ENCODE measurements at places on chromosomes 2 and 18.
A peak's percentile ranks its signal among the peaks of the same experiment; 100 is the strongest.

- no peak for DNase-seq
Measured at GRCh38 chr2:1603521-1603920, 140.8 kb downstream of the PXDN start.

DNA sequence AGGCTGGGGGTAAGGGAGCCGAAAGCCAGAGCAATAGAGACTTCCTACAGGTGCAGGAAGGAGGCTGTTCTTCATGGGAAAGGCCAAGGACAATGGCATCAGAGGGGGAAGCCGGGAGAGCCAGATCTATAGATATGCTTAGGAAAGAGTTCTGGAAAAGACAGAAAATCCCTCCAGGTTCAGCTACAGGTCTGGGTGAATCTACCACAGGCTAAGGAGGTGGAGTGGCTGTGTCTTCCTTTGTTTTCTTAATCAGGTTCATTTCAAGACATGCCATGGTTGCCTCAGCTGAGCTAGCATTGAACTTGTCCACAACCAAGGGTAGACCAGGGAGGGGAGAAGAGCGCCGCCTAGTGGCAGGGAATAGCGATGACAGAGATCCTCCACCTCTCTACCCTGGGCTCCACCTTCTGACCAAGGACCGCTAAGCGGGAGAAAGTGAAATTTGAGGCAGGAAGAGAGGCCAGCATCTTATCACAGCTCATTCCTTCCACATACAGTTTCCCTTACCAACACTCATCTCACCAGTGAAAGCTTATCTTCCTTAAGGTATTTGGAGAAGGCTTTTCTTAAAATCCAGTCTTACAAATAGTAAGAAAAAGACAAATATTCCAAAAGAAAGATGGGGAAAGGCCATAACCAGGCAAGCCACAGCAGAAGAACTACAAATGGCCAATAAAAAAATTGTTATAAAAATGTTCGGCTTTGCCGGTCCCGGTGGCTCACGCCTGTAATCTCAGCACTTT lies 74.2 kb downstream of the VIT start:
- no peak for DNase-seq

- no peak for DNase-seq
Measured at GRCh38 chr2:45978302-45978859, 318.8 kb upstream of the EPAS1 start.

GRCh38 chr18:44609181-44609941 lies 71.3 kb upstream of the SETBP1 start:
- no peak for DNase-seq

- DNase-seq = no peak
Measured at GRCh38 chr2:25169073-25169470, 692 bp upstream of the POMC start.

DNA sequence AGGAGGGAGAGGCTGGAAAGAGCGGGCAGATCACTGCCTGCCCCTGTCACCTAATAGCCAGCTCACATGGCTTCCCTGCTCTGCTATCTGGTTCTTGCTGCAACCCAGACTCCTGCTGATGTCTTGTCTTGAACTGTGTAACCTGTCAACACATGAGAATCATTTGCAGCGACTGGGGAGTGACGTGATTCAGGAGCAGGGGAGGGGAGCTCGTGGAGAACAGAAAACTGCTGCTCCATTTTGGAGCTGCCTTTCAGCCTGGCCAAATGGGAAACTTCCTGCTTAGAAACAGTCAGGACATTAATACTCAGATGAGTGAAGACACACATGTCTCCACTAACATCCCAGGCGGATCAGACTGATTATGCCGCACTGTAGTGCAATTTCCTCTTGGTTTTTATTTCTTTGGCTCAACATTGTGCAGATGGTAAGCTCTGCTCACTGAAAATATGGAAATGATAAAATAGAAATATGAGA lies 38.1 kb downstream of the RPL37A start:
- DNase-seq = no peak

DNA sequence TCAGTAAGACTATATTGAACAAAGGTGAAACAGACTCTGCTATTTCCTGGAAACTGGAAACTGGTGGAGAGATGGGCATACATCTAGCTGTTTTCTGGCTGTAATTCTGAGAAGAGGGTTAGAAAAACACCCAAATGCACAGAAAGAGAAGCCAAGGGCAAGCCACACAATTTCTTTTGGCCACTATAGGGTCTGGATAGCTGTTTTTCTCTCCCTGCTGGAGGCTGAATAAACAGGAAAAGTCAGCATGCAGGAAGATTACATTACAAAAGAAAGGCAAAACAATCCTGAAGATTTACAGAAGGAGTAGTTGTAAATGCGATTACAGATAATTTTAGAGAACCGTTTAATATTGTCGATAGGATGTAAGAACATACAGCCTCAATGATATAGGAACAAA lies 186.2 kb upstream of the REG3G start:
- no peak for DNase-seq

- DNase-seq = no peak
Measured at GRCh38 chr18:10190564-10190963, 263.9 kb upstream of the APCDD1 start.

GRCh38 chr2:186968277-186968676 lies 119.3 kb upstream of the ZSWIM2 start:
- DNase-seq = no peak

GRCh38 chr2:5759949-5760348 lies 67.8 kb downstream of the SOX11 start:
- no peak for DNase-seq

DNA sequence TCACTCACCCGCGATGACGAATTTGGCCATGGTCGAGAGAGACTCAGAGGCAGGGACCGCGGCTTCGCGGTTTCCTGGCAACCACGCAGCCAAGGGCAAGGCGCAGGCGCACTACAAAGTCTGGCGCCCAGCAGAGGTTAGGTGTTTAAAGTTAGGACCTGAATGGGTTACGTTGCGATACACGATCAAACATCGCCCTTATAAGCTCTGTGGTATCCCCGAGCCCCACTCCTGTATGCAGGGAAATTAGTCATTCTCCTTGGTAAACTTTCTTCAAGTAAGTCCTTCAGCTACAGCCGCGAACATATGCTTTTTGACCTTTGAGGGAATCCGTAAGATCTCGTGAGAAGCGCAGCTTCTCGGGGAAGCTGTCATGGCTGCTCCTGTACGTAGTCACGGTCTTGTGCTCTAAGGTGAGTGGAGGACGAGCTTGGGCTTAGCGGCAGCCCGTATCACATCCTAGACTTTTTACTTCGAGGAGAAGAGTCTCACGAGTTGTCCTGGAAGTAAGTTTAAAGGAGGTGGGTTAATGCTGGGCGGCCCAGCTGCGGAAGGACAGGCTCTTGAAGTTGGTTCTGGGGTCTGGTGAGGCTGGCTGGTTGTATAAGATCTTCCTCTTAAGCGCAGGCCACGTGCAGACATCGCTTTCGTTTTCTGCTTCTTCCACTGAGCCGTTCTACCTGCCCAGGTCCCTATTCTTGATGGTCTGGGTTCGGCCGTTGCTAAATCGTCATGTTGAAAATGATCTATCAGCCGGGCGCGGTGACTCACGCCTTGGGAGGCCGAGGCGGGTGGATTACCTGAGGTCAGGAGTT lies at the start of the genes FASTKD2 and MDH1B:
Gene FASTKD2, plus strand, starts transcription at position 365 of the 815 bp plus-strand sequence. CDS start 1,088 bp downstream, outside the sequence.
Gene MDH1B, minus strand, starts transcription at position 87 of the 815 bp plus-strand sequence. Its CDS starts 57 bp downstream, at position 30.
- DNase-seq = peak; percentile 76

DNA sequence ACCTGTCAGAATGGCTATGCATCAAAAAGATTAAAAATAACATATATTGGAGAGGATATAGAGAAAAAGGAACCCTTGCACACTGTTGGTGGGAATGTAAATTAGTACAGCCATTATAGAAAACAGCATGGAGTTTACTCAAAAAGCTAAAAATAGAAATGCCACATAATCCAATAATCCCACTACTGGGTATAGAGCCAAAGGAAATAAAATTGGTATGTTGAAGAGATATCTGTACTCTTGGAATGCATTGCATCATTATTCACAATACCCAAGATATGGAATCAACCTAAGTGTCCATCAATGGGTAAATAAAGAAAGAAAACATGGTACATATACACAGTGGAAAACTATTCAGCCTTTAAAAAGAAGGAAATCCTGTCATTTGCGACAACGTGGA lies 77.2 kb downstream of the C1D start:
- DNase-seq = no peak

DNA sequence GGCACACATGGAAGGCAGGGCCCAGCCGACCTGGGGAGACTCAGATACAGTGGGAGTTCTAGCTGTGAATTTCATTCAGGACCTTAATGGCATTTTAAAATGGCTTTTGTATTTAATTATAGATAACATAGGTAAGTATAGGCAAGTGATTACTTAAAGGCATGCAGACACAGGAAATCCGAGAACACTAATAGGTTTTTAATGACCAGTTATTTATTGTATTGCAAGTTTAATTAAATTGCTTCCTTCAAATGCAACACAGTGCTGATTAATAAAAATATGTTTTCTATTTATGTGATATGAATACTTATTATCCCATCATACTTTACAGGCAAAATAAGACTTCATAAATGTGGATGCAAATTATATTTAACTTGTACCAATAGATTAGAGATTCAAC lies 19.7 kb upstream of the SH3RF3 start:
- no peak for DNase-seq

DNA sequence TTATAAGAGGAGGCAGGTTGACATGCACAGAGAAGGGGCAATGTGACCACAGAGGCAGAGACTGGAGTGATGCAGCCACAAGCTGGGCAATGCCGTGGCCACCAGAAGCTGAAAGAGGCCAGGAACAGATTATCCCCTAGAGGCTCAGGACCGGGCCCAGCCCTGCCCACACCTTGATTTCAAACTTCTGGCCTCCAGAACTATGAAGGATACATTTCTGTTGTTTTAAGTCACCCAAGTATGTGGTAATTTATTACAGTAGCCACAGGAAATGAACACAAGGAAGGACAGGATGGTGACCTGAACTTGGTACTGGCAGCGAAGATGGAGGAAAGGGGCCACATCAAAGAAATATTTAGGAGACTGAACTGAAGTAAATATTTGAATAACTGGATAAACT lies 66.8 kb upstream of the RIOK3 start:
- DNase-seq = no peak

- no peak for DNase-seq
Measured at GRCh38 chr2:195613922-195614321, 43.1 kb upstream of the SLC39A10 start.

- DNase-seq = no peak
Measured at GRCh38 chr2:36482576-36483214, 115.3 kb downstream of the FEZ2 start.

- no peak for DNase-seq
Measured at GRCh38 chr2:95225658-95226057, 18.3 kb downstream of the ZNF892 start.

DNA sequence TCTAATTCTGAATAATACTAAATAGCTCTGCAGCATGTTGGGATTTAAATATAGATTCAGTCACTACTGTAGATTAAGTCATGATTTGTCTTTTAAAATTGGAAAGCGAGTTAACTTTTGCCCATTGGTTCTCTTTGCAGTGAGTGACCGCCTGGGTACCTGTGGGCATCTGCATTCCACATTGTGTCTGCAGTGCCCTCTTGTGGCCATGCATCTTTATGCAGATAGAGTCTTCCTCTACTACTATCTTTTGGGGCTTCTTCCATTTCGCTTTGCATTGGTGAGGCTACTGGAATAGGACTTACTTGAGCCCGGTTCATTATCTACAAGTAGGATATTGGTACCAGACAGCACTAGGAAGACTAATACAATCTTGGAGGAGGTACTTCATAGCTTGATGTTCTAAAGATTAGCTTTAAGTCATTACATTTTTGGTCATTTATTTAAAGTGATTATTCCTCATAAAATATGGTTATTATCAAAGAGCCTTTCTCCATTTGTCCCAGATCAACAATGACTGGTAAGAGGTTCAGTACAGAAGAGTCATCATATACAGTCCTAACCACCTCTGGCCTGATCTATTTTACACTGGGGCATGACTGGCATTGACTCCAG lies 203.0 kb downstream of the SOCS6 start:
- peak; percentile 35 for DNase-seq

GRCh38 chr2:6181525-6181924 lies 489.3 kb downstream of the SOX11 start:
- DNase-seq = no peak

DNA sequence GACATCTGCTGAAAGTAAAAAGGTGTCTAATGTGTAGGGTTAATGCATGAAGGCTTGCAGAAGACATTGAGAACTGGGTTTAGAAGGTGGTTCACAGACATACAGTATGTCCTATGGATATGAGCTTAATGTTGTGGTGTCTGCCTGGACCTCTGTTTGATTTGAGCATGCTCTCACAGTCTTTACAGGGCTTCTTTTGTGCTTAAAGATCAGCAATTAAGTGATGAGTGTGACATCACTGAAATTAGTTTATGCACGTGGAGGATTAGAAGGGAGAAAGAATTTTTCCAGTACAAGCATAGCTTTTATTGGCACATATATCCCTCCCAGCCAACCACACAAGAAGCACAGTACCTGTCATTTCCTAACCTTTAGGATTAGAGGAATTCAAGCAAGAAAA lies 367.5 kb upstream of the RAB12 start:
- DNase-seq = no peak

DNA sequence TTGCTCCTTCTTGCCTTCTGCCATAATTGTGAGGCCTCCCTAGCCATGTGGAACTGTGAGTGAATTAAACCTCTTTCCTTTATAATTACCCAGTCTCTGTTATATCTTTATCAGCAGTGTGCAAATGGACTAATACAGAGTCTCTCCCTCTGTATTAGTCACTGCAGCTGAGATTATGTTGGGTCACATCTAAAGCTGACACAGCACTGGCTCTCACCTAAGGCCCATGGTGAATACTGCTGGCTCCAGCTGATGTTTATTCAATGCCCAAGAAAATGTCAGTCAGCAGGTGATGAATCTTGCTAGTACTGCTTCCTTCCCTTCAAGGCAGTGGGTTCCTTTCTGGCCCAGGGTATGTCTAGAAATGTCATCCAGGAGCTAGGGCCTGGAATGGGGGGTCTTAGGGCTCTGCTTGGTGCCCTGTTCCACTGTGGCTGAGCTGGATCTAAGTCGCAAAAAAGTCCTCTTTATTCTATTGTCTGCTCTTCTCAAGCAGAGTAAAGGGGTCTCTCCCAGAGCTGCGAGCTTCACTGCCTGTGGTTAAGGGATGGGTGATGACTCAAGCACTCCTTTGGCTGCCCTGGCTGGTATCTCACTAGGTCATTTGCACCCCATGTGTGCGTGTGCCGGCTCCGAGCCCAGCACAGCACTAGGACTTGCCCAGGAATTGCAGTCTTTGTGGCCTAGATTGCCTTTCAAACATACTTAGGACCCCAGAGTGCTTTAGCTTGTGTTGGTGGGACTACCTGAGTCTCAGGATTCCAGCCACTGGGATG lies 29.9 kb downstream of the PPP1R1C start:
- DNase-seq = no peak

- no peak for DNase-seq
Measured at GRCh38 chr2:39922679-39923405, 143.8 kb upstream of the THUMPD2 start.

- peak; percentile 93 for DNase-seq
Measured at GRCh38 chr2:221572219-221572820, at the start of gene EPHA4. TSS of gene EPHA4 (minus strand) at chr2:221572304. CDS start at chr2:221572248, 56 bp downstream.

GRCh38 chr2:70083344-70084156 lies 3.7 kb upstream of the PCBP1 start:
- DNase-seq = no peak

All from T-cell (primary cell).